ENCODE measurements at places on chromosomes 12 and 14.

GRCh38 chr12:103441437-103442181 lies 54.2 kb downstream of the C12orf42 start:
- DNase-seq = no peak

DNA sequence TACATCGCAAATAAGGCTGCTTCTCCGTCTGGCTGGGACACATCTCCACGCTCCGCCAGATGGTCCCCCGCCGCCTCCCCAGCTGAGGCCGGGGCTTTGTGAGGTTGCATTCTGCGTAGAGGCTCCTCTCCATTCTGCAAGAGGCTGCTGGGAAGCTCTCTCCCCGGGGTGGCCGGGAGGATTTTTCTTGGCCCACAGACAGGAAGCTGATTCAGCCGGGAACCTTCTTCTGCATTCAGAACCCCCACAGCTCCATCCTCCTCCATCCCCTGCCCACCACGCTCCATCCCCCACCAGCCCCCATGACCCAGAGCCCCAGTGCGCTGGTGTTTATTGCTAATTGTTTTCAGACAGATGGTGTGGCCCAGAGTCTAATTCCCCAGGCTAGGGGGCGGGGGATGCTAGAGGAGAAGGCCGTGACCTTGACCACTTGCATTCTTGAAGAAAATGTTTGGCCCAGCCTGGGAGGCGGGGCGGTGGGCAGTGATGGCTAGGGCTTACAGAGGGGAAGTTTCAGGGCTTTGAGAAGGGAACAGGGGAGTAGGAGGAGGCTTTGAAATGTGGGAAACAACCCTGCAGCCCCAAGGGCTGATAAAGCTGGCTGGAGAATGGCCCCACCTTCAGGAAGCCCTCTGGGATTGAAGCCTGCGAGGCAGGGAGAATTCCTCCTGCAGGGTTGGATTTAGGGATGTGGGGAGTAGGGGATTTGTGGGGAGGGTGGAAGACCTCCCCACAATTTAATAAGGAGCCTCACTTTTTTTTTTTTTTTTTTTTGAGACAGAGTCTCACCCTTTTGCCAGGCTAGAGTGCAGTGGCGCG lies 88.5 kb upstream of the NCOR2 start:
- DNase-seq = peak; percentile 99

- DNase-seq = no peak
Measured at GRCh38 chr12:66623455-66623854, 55.4 kb downstream of the GRIP1 start.

- DNase-seq = no peak
Measured at GRCh38 chr12:3718100-3718499, 34.8 kb downstream of the CRACR2A start.

DNA sequence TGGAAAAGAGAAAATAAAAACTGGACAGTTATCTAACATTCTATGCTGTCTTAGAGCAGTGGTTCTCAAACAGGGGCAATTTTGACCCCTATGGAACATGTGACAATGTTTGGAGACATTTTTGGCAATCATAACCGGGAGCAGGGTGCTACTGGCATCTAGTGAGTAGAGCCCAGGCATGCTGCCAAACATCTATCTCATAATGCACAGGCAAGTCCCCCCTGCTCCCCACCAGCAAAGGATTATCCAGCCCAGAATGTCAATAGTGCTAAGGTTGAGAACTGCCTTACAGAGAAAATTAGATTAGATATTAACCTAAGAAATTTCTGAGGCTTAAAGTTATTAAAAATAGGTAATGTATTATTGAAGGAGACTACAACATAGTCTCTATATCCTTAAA lies 22.9 kb upstream of the CATSPERB start:
- peak; percentile 31 for DNase-seq

GRCh38 chr14:55448141-55448614 lies 7.8 kb upstream of the TBPL2 start:
- no peak for DNase-seq
